ENCODE measurements at places on chromosomes 1 and 21.

- DNase-seq, result no peak
These were observed 18.7 kb upstream of the PEX10 start for GRCh38 chr1:2431103-2431502.

DNA sequence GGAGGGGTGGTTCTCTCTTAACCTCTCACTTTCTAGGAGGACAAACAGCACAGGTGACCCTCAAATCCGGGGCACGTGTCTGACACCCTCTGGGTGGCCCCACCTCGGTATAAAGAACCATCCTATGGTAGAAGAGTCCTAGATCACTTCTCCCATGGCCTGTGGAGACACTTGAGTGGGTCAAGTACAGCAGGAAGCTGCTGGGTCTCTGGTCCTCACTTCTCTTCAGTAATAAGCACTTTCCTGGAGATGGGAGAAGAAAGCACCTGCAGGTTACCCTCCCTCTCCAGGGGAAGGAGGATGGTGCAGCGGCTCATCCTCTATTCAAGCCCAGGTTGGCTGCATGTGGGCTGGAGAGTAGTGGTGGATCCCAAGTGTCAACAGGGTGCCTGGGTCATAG lies 17.0 kb downstream of the S100A7 start:
- DNase-seq, result no peak

DNA sequence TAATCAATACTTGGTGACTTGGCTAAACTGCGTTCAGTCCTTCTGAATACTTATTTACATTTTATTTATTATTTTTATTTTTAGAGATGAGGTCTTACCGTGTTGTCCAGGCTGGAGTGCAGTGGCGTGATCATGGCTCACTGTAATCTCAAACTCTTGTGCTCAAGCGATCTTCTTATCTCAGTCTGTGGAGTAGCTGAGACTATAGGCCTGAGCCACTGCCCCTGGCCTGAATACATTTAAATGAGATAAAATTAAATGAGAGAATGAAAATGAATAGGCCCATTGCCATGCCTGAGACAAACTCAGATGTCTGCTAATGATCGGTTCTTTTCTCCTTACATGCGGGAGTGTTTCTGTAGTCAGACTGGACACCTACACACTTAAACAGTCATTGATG lies 86.0 kb downstream of the GALNT2 start:
- DNase-seq, result no peak

DNA sequence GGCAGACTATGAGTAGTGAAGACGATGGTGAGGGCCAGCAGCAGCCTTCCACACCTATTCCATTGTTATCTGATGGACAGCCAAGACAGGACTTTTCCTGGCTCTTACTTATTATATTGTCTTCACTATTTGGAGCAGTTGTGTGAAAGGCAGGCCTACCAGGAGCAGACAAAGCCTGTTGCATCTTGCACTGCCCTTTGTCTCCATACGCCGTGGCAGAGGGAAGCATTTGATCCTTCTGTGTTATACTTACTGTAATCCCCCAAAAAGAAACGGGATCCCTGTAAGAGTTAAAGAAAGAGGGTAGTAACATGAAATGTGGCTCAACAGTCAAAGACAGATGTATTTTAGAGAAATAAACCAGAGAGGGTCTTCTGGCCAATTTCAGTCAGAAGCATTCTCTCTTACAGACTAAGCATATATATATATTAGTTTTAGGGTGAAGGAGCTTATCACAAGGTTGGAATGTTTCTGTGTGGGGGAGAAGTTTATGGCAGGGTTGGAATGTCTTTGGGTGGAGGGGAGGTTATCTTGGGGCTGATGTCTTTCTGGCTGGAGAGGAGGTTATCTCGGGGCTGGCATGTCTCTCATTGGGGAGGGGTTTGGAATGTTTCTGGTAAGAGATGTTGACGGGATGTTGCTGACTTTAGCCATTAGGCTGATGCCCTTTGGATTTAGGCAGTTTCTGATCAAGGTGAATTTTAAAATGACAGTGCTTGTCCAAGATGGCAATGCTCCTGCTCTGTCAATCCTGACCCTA lies 23.4 kb upstream of the HSD3B1 start:
- no peak for DNase-seq

DNA sequence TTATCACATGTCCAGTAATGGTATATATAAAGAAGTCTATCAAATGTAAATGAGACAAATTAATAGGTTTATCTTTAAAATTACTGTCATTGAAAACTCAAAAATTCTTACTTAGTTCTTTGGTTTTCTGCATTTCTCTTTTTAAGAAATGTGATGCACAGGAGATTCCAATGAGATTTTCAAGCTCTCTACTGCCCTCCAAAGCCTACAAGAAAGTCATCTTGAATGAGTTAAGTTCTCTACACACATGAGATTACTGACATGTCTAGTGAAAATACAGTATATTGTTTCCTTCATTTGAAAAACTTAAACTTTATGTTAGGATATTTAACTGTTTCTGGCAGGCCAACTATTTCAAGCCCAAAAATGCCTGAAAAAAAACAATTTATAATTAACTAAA lies 68.8 kb downstream of the ITGB3BP start:
- DNase-seq, result no peak

DNA sequence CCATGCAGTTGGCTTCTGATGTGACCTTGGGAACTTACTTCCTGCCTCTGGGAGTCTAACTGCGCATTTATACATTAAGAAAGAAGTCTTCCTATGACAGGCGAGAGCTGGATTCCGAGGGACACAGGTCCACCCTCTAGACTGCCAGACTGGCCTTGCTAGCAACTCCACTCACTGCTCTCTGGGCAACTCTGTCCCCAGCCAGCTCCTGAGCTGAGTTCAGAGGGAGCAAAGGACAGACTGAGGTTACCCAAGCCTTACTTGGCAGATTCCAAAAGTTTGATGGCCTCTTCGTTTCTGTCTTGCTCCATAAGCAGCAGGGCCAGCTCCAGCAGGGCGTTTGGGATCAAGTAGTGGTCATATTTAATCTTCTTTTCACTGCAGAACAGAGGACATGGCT lies 41.8 kb downstream of the TTC39A start:
- no peak for DNase-seq

GRCh38 chr1:183912265-183912886 lies 107.5 kb downstream of the RGL1 start:
- no peak for DNase-seq

DNA sequence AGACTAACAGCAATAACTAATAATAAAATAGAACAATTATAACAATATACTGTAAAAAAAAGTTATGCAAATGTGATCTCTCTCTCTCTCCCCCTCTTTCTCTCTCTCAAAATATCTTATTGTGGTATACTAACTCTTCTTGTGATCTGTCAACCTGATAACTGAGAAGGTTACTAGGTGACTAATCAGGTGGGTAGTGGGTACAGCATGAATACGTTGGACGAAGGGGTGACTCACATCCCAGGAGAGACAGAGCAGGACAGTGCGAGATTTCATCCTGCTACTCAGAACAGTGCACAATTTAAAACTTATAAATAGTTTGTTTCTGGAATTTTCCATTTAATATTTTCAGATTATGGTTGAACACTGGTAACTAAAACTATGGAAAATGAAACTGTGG lies 257.5 kb downstream of the LRRC40 start:
- DNase-seq, result no peak

- DNase-seq, result no peak
These were observed 41.8 kb downstream of the RUNX1 start for GRCh38 chr21:35007348-35007747.

GRCh38 chr1:8293118-8293517 lies 24.8 kb upstream of the SLC45A1 start:
- DNase-seq, result no peak

DNA sequence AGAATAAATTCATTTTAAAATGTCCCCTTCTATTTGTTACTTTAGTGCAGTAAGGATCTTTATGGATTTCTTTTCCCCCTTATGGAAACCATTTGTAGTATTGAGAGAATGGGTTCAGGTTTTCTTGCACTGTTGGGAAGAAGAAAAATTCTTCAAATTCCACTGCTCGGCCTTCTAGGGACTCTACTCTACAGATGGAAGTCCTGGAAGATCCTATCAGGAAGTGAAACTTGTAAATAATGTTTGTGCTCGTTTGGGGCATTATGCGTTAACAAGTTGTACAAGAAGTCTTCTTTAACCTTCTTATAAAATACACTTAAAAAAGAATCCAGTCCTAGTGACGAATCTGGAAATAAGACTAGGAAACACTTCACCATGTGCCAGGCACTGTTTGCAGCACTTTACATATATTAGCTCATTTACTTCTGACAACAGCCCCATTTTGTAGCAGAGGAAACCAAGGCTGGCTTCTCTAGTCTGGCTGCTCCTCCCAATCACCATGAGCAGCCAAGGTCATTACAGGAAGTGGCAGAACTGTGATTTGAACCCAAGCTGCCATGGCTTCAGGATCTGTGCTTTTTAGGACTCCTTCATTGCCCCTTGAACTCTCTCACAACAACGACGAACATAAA lies 11.8 kb downstream of the LRRC8D start:
- DNase-seq, result no peak

DNA sequence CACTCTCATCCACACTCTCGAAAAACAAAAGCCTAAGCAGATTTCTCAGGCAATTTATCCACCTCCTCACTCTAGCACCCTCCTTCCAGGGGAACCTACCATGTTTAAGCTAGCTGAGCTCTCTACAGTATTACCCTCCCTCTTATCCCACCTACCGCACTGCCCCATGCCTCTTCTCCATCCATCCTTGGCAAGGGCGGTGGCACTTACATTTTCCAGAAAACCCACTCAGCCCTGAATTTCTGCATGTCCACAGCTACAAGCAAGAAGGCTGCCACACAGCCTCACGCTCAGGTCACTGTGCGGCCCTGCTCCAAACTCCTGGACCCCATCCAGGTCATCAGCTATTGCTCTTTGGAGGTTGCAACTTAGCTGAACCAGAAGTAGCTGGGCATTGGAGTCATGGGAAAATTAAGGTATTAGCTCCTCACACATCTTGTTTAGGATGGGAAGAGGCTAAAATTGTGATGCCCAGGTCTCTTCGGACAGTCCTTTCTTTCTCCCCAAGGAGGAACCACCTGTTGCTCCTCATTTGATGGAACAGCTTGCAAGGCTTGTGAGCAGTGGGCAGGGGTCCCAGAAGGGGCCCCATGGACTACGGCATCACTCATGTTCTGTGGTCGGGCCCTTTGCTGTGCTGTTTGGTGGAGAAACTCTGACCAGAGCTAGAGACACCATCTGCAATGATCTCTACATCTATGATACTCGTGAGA lies 1.1 kb downstream of the KLHDC9 start:
- no peak for DNase-seq

DNA sequence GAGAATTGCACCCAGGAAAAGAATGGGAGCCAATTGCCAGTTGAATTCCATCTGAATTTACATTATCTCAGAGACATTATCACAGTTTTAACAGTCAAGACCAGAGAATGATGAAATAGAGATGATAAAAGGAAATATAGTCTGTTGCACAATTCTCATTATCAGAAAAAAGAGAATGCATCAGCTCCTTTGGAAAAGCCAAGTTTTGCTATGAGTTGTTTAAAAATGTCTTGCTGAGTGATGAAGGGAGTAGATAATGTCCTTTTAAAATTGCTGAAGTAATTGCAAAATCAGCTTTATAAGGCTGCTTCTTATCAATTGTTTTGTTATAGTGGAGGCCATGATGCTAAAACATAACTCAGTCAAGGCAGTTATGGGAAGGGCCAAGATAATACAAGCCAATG lies 37.9 kb upstream of the EEIG2 start:
- DNase-seq, result no peak

DNA sequence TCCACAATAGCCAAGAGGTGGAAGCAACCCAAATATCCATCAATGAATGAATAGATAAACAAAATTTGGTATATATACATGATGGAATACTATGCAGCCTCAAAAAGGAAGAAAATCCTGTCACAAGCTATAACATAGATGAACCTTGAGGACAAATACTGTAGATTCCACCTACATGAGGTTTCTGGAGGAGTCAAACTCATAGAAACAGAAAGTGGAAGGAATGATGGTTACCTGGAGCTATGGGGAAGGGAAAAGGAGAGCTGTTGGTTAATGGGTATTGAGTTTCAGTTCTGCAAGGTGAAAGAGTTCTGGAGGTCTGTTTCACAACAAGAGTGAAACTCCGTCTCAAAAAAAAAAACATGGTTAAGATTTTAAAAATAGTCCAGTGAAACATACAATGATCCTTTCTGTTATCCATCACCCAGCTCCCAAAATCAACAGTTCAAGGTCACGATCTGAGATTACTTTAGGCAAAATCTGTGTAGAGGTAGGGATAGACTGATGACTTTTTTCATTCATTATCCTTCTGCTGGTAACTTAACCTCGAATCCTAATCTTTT lies 80.8 kb upstream of the HNRNPU start:
- no peak for DNase-seq

- DNase-seq, result no peak
These were observed 311.2 kb downstream of the PTPRC start for GRCh38 chr1:198950036-198950435.

DNA sequence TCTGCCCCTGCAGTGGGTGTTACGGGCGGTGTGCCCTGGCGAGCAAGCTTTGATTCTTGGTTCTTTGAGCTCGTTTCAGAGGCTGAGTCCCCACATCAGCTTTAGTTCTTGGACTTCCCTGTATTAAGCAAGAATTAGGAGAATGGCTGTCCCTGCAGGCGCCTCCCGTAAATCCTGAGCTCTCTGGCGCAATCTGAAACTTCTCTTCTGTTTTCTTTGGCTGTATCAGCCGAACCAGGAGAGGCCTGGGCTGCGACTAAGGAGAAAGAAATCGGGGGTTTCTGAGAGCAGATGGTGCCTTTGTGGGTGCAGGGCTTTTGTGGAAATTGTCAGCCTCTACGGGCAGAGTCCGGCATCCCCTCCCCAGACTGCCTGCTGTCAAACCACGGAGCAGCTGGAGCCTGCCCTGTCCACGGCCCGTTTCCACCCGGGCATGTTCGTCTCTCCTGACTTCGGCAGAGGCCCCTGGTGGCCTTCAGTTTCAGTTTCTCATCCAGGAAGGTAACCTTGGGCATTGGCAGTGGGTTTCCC lies 17.9 kb downstream of the CSTB start:
- no peak for DNase-seq

DNA sequence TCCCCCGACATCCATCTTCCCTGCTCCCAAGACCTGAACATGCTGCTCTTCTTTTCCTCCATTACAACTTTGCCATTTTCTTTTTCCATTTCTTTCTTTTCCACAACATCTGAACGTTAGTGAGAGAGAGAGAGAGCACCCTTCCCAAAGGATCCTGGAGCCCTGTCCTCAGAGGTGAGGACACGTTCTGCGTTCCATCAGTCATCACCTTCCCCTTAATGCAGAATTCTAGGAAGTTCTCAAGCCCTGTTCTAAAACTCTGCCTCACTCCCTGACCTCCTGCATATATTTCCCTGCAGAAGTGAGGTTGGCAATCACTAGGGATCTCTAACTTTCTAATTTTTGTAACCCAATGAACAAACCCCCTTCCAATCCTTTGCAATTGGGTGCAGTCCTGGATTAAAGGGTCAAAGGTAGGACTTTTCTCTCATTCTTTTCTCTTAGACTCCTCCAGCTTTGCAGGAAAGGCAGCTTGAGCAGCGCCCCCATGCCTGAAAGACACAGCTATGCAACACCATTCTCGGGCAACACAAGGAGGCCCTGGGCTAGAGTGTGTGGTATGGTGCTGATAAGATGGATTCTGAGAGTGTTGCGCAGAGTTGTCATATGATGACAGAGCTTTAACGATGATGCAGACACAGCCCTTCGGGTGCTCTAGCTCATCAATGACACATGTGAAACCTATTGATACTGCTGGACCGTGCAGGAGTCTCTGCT lies 59.2 kb upstream of the TNR start:
- no peak for DNase-seq

- DNase-seq, result no peak
These were observed 419.6 kb upstream of the B3GALT2 start for GRCh38 chr1:193606035-193606434.

- no peak for DNase-seq
These were observed 73.8 kb upstream of the MORC3 start for GRCh38 chr21:36246080-36246631.

GRCh38 chr1:54863267-54863665 lies 23.7 kb downstream of the DHCR24 start:
- DNase-seq, result no peak
